ENCODE measurements at places on chromosomes 11 and 22. TPM values are rescaled to one million over a fixed set of nuclear protein-coding genes. Genes with fewer than 3 reads are reported as not detected.

POU2AF2 gene
- total RNA-seq: not detected

SLC29A2 gene
- 6.9 TPM for total RNA-seq

SYT13 gene
- total RNA-seq: 9.0 TPM

DNA sequence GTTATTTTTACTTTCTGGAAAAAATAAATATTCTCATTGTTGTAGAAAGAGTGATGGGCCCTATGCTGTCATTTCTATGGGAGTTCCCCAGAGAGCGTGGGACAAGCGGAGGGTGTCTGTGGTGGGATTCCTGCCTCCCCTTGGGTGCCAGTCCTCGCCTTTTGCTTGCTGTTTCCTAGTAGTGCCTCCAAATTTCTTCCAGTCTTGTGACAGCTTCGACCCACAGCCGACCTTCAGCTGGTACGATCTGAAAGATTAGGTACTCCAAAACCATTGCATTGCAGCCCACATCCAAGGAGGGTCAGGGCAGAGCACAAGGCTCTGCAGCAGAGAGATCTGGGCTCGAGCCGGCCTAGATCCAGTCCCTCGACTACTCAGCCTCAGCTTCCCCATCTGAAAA lies 58.9 kb upstream of the EMID1 start:
- DNase-seq: no peak
- no peaks in the 10 kb centered on the region for H3K36me3 ChIP-seq
- peaks cover 43% of the 10 kb centered on the region for H3K4me1 ChIP-seq

DNA sequence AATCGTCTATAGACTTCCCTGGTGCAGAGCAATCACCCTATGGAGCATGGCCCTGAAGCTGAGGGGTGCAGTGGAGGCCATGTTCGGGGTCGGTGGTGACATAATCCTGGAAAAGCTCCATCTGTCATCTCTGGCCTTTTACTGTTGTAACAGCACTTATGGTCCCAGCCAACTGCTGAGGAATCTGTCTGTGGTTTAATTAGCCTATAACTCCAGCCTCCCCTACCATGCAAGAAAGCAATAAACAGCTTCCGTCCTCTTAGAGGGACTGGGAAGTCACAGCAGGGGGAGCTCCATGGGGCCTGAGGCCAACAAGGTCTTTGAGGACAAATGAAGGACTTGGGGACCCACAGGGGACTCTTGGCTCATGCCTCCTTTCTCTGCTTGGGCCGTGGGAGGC lies 159.1 kb upstream of the NECTIN1 start:
- H3K4me3 ChIP-seq: no peak overlapping the region
- no peak overlapping the region for H3K27ac ChIP-seq
- no peaks in the 10 kb centered on the region for H3K27me3 ChIP-seq
- DNase-seq: no peak

Measured in neural progenitor cell (in vitro differentiated cells).